Tracheal epithelial cell (primary cell): ENCODE measurements at places on chromosomes 3 and 15. TPM values are rescaled to one million over a fixed set of nuclear protein-coding genes. Genes with fewer than 3 reads are reported as not detected.

ZKSCAN7 gene
- total RNA-seq: 1.3 and 3.9 TPM in 2 replicates

GOLGA6L2 gene
- total RNA-seq: not detected in 2 replicates

CHRNB4 gene
- total RNA-seq: not detected in 2 replicates

EFCAB12 gene
- total RNA-seq: under 0.01 TPM in 1 of 2 replicates, not detected in the other

SLC22A13 gene
- total RNA-seq: 0.24 and 0.64 TPM in 2 replicates

SERINC4 gene
- total RNA-seq: not detected in 2 replicates

EHHADH gene
- total RNA-seq: 2.8 and 8.0 TPM in 2 replicates

TRH gene
- total RNA-seq: not detected in 2 replicates

NANOGP8 gene
- 0.24 TPM in 1 of 2 replicates, not detected in the other for total RNA-seq

CAMP gene
- 27.3 TPM in 1 of 2 replicates, not detected in the other for total RNA-seq

LRRC3B gene
- not detected in 2 replicates for total RNA-seq

ITGB5 gene
- 124 and 132 TPM in 2 replicates for total RNA-seq

NGLY1 gene
- total RNA-seq: 21.5 and 30.4 TPM in 2 replicates

EFCC1 gene
- not detected in 2 replicates for total RNA-seq
